Ascending aorta (tissue), 2 donors: ENCODE measurements at places on chromosomes 11 and 22. TPM values are rescaled to one million over a fixed set of nuclear protein-coding genes. Genes with fewer than 3 reads are reported as not detected.
A peak's percentile ranks its signal among the peaks of the same experiment; 100 is the strongest.

Gene MRPL17
- 12.9 TPM for total RNA-seq

Gene NLRP10
- total RNA-seq, result not detected

- DNase-seq, result no peak
These were observed 5.4 kb upstream of the TMPRSS4 start for GRCh38 chr11:118071416-118072030.

DNA sequence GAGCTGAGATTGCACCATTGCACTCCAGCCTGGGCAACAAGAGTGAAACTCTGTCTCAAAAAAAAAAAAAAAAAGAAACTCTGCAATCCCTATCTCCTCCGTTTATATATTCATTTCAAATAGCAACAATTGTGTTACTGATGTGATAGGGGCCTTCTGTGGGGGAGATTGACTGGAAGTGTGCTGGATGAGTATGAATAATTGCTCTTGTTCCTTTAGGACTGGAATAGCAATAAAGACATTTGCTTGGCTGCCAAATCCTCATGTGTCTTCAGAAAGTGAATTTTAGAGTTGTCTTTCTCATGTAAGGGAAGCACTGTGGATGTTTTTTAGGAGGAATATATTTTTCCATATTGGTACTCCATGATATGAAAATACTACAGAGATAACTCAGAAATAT, 21.1 kb upstream of the ME3 start:
- no peak for DNase-seq

DNA sequence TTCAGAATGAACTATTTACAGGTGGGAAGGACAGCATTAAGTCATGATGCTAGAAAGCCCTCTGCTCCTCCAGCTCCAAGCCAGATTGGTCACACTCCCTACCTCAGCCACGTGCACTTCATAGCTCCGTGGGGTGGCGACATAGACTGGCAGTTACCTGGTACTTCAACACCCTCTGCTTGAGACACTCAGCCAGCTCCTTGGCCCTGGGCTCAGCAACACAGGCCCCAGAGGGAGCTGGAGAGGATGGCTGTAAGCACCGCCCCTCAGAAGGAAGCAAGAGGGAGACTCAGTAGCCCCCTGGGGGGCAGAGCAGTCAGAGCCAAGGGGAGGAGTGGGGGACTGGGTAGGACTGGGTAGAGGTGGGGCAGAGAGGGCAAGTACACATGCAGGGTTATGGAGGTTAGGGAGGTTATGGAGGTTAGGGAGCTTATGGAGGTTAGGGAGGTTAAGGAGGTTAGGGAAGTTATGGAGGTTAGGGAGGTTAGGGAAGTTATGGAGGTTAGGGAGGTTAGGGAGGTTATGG, 102.1 kb upstream of the BID start:
- no peak for DNase-seq

DNA sequence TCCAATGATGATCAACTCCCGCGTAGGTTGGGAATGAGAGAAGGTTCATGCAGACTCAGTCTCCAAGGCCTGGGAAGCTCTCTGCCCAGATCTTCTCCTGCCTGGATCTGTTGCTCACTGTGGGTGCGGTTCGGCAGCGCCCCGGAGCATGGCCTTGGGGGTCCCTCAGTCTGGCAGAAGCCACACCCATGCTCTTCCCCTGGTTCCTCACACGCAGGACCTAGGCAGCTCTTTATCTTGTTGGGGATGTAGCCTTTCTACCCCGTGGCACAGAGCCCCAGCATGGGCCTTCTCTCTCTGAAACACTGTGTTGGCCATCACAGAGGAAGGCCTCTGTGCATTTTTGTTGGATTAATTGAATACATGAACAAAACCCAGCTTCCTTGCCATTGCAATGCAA, 1461.6 kb downstream of the BRD1 start:
- peak; percentile 35 for DNase-seq

GRCh38 chr11:3226846-3227567, 5.2 kb downstream of the MRGPRE start:
- peak; percentile 47 for DNase-seq

GRCh38 chr11:125176866-125177265, 12.3 kb downstream of the PKNOX2 start:
- DNase-seq, result no peak
